GM19239 (cell line): ENCODE measurements at places on chromosomes 2 and 18.

DNA sequence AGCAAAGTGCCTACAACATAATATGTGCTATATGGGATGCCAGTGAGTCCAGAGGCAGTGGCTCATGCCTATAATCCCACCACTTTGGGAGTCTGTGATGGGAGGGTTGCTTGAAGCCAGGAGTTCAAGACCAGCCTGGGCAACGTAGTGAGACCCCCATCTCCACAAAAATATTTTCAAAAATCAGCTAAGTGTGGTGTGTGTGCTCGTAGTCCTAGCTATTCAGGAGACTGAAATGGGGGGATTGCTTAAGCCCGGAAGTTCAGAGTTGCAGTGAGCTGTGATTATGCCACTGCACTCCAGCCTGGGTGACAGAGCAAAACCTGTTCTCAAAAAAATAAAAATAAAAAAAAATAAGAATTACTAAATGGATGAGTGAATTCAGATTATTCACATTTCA is 23.4 kb downstream of the OTX1 start:
- no peak for DNase-seq

GRCh38 chr18:50312296-50313030 is 25.0 kb upstream of the CXXC1 start:
- DNase-seq: no peak

DNA sequence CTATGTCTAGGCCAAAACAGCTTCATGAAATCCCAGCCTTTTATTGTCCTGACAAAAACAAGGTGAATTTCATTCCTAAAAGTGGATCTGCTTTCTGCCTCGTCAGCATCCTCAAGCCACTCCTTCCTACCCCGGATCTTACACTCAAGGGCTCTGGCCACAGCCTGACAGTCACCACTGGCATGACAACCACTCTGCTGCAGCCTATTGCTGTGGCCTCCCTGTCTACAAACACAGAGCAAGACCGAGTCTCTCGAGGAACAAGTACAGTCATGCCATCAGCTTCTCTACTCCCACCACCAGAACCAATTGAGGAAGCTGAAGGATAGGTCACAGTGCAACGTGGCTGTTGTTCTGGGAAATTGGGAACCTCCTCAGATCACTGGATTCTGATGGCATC is 106.1 kb downstream of the ICA1L start:
- DNase-seq: no peak

GRCh38 chr2:231677632-231678104 is 30.7 kb upstream of the PTMA start:
- peak; percentile 74 for DNase-seq

DNA sequence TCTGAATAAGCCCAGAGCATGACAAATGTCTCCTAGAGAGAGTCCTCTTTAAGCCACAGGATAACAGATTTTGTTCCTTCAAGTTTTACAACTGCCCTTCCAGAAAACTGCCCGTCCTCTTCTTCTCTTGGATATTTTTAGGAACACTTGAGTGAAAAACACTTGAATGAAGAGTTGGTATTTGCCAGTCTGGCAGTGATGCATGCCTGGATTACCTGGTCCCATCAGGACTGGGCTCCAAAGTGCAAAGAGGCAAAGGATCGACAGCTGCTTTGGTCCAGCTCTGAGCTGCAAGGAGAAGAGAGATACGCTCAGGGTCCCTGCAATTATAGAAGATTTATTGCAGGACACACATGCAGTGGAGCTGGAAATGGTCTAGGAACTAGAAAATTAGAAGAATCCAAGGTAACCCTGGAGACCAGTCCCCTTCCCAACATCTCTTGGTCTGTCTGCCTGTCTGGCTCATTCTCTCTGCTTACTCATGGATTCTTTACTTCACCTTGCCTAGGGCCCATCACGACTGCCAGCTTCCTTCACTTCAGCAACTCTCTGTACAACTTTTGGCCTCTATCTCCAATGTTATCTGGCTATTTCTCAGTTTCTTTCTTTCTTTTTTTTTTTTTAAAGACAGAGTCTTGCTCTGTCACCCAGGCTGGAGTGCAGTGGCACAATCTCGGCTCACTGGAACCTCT is 112.1 kb upstream of the SIX2 start:
- DNase-seq: no peak

DNA sequence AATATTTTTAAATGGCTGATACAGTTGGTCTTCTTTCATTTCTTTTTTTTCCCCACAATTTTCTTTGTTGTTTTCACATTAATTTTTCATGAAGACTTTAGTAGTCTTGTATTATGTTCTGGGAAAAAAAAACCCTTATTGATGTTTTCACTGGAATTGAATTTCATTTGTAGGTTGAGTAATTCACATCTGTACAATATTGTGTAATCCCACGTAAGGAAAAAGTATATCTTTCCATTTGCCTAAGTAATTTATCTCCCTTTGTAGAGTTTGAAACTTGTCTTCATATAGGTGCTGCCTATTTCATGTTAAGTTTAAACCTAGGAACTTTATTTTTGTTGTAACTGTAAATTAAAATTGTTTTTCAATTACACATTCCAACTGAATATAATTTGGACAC is 2.0 kb downstream of the DNAJC27 start:
- DNase-seq: no peak

GRCh38 chr18:79395761-79396404 is at the start of gene NFATC1:
Gene NFATC1 (plus strand): TSS chr18:79395930. CDS start chr18:79396225, 295 bp downstream.
- no peak for DNase-seq

DNA sequence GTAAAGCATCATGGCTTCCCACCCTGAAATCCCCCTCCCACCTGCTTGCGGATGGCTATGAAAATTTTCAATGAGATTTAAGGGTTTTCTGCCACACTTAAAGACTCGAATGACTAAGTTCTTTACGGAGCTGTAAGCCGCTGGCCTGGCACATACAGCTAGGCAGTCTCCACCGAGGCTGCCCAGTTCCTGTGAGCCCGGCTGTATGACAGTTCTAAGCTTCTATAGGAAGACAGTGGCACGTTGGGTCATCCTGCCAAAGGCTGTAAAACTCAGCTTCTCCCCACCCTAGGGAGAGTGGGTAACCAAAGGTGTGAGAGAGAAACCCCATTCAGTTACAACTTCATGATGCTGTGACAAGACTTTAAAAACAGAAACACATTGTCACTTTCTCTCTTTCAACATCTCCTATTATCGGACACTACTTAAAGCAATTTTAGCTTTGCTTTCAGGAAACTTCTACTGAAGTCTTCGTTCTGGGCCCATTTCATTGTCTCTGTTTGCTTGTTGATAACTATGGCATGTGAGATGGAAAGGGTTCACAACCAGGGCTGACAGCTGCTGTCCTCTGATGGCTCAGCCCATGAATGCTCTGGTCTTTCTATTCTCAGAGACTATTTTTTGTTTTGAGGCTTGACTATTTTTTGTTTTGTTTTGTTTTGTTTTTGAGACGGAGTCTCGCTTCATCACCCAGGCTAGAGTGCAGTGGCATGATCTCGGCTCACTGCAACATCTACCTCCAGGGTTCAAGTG is 7.1 kb downstream of the CASP8 start:
- no peak for DNase-seq

DNA sequence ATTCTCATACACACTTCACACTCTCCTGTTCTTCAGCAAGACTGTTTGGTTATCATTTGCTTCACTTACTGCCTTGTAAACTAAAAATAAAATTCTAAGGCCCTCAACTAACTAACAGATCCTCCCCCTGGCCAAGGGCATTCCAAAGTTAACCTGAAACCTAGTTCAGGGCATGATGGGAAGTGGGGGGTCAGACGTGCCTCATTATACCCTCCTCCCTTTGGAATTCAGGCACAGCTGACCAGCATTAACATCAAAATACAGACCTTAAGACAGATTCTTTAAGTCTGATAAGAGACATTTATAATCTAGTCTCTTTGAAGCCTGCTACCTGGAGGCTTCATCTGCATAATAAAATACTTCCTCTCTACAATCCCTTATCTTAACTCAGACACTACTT is 221.0 kb downstream of the NOL4 start:
- no peak for DNase-seq

GRCh38 chr2:200039724-200040650 is 84.6 kb downstream of the MAIP1 start:
- no peak for DNase-seq

GRCh38 chr18:57353940-57354461 is 1.6 kb downstream of the ST8SIA3 start:
- peak; percentile 55 for DNase-seq

- no peak for DNase-seq
Observed at GRCh38 chr2:205679410-205680009, 2.8 kb upstream of the NRP2 start.

GRCh38 chr2:176488431-176488830 is 219.2 kb downstream of the MTX2 start:
- DNase-seq: no peak

DNA sequence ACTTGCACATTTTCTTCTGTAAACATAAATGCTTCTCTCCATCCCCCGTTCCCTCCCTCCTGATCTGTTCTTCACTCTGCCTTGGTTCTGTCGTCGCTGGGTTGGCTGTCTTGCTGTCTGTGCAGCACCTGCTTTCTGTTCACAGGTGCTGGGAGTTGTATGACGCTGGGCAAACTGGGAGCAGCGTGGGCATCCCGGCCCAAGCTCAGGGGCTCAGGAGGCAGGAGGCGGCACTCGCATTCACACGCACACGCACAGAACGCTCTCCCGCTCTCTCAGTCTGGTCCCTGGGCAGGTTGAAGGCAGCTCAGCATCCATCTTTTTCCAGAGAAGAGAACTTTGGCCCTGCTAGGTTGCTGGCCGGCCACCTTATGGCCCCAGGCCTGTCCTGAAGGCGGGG is 55.7 kb downstream of the GBX2 start:
- no peak for DNase-seq

DNA sequence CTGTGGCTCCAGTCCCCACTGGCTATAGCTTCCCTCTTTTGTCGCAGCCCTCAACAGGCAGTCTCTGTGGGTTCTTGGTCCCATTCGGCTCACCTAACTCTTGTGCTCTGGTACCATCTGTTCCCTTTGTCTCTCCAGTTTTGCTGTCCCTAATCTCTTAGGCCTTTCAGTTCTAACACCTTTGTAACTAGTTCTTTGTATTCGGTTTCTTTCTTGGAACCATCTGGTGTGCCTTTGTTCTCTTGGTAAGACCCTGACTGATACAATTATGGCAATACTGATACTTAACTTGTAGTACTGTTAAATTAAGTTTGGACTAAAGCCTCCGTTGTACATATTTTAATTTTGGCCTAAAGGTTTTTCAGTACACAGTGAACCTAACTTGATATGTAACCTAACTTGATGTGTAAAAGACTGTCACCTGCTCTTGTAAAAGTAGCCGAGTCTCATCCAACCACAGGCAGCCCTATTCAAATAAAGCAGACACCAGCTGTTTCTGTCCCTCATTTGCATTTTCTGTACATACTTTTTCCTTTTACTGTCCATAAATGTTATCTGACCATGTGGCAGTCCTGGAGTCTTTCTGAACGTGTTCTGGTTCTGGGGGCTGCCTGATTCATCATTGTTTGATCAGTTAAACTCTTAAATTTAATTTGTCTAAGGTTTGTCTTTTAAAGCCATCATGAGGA is 4.8 kb upstream of the MRPL44 start:
- DNase-seq: no peak
